ENCODE measurements at places on chromosomes 1 and 21.

GRCh38 chr1:168110896-168111545, 25.7 kb downstream of the GPR161 start:
- no peak for DNase-seq

- no peak for DNase-seq
These were observed 481.2 kb downstream of the COL11A1 start for GRCh38 chr1:102627145-102627544.

DNA sequence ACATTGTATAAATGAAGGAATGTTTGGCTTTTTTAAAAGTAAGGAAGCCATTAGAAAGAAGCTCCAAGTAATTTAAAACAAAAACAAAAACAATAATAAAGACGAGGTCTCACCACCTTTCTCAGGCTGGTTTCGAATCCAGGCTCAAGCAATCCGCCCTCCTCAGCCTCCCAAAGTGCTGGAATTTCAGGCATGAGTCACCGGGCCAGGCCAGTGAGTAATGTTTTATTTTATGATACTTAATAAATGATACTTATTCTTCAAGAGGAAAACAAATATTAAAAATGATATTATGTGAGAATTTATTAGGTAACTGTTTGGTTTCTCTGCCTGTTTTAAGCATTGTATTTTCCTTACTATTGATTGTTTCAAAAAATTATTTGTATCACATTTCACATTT, 201.4 kb upstream of the BRINP3 start:
- no peak for DNase-seq

GRCh38 chr1:108699375-108700332, 7.5 kb downstream of the PRPF38B start:
- DNase-seq = no peak

GRCh38 chr1:95017775-95018174, 55.0 kb downstream of the ALG14 start:
- DNase-seq = no peak

DNA sequence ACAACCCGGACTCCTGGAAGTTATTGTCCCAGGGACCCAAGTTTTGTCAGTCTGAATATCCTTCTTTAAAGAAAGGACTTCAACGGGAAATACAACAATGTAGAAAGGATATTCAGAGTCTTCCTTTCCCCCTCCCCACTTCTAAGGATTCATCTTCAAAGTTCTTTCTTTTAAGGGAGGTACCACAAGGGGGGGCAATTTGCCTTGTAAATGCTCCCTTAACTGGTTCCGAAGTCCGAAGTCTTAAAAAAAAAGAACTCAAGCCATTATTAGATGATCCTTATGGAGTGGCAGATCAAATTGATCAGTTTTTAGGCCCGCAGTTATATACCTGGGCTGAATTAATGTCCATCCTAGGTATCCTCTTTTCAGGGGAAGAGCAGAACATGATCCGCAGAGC, 47.0 kb downstream of the SERINC2 start:
- DNase-seq = no peak

GRCh38 chr1:84077476-84078107, 66.5 kb upstream of the PRKACB start:
- DNase-seq = peak; percentile 82

GRCh38 chr1:167751676-167752075, 29.9 kb downstream of the MPZL1 start:
- DNase-seq = no peak

DNA sequence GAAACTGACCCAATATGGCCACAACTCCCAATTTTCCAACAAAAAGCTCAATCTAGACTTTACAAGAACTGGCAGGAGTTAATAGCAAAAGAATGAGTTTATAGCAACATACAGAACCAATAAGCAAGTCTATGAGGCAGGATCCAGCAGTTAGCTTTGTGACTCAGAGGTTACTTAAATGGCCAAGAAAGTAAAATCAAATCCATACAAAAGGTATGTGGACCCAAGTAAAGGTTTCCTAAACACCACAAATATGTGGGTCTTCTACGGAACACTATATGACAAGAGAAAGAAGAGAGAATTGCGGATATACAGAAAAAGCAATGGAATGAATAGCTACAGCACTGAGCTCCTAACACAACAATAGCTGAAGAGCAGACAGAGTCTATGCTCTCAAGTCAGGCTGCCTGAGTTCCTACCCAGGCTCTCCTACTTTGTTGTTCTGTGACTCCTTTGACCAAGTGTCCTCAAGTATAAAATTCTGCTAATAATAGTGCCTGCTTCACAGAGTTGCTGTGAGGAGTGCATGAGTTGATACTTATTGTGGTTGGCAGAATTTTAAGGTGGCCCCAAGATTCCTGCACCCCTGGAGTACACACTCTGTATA, 204.3 kb downstream of the SMYD3 start:
- DNase-seq = no peak

DNA sequence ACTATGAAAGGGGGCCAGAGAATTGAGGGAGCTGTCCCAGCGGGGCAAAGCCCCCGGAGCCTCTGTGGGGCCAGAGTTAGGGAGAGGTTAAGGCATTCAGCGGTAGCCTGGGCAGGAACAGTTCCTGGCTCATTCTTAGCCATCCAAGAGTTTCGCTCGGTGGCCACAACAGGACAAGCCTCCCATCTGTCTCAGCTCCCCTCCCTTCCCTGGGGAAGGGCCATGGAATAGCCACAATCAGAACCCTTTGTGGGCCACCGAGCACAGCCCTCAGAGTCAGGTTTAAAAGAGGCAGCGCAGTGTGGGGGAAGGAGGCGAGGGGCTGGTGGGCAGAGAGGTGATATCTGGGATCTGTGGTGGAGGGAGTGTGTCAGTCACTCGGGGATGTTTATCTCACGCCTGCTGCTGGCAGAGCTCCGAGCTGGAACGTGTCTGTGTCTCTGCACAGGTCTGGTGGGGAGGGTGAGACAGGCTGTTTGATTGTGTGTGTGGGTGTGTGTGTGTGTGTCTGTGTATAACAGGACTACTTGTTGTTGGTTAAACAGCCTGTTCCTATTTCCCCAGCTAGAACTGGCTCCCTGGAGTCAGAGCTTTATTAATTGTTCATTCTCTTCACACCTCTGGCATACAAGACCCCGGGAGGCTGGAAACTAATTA, 49.6 kb upstream of the GOLT1A start:
- DNase-seq = no peak

DNA sequence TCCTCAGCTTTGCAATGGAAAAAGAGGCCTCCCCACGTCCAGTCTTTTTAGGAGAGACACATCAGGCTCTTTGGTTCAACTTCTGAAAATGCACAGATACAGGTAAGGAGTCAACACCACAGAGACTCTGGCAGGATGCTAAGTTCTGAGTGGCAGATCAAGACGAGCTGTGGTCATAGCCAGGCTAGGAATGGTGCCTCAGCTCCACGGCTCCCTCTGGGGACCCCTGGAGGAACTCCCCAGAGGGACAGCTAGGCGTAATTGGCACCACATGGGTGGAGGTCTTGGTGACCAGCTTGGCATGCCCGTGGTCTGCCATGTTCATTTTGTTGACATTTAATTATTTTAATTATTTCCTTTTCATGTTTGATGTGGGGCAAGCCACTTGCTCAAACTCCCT, 206.1 kb downstream of the KAZN start:
- no peak for DNase-seq

DNA sequence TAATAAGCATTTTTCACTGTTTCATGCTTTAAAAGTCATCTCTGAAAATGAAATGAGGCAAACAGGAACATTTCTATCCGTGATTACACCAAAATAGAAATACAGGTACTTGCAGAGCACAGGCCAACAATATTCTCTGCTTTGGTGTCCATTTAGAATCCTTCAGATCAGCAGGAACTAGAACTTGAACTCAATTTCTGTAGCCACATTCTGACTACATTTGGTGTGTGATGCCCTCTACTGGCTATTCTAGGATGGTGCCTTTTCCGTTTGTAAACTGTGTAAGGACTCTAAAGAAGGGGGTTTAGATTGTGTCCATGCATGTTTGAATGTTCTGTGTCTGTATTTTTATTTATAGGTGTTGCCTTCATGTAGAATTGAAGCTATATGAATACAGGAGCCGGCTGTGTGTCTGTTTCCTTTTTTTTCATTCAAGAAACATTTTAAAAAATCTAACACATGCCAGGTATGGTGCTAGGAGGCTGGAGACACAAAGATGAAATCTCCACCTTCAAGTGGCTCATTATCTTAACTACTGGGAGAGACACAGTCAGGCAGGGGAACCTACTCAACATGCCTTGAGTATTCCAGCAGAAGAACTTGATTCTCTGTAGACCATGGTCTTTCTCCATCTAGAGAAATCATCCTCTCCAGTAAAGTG, 7.6 kb upstream of the ZNF326 start:
- DNase-seq = peak; percentile 52

DNA sequence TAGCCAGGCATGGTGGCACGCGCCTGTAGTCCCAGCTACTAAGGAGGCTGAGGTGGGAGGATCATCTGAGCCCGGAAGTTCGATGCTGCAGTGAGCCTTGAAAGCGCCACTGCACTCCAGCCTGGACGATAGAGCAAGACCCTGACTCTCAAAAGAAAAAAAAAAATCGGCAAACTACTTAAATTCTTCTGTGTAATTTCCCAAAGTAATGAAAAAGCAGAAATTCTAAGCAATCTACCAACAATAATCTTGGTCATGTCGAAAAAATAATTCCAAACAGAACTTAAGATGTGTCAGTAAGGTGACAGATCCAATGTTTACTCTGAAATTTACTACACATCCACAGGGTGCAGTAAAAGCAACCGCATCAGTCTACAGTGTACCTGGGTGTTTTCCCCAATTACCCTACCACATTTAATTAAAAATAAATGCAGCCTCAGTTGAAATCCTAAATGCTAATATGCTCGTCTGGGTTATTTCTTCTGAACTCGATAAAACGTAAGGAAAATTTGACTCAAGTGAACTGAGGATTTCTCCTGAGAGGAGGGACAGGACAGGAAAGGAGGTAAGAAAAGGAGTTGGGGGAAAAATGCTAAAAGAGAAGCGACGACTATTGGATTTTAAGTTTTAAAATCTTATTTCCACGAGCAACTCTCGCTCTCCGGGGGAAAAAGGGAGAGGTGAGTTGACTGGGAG, 801 bp downstream of the EPRS1 start:
- no peak for DNase-seq

DNA sequence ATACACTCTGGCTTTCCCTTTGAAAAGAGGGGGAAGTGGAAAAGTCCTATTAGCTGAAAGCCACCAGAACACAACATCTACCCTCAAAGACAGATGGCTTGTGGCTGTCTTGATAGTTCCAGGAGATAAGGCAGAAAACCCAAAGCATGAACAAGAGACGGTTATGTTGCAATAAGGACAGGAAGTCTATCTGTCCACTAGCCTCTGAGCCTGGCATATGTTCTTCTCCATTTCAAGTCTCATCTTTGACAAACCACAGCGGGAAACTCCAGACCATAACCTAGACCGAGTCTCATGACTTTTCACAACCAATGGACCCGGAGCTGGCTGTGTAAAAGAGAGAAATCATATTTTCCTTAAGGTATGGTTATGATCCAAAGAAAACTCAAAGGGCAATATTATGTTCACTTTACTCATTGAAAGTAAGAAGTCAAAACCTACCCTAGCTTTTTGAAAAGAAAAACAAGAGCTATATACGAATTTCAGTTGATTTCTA, 33.8 kb downstream of the DUSP10 start:
- no peak for DNase-seq

DNA sequence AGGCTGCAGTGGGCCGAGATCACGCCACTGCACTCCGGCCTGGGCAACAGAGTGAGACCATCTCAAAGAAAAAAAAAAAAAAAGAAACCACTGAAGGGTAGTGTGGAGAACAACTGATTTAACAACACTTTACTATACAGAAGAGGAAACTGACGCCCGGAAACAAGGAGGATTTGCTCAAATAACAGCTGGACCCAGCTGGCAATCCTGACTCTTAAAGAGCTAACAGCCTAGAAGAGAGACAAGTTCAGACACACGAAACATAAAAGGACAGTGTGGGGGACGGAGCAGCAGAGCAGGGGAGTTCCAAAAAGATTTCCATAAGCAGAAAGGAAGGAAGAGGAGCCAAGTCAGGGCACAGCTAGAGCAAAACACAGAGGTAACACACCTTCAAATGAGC, 4.4 kb downstream of the ECHDC2 start:
- no peak for DNase-seq

DNA sequence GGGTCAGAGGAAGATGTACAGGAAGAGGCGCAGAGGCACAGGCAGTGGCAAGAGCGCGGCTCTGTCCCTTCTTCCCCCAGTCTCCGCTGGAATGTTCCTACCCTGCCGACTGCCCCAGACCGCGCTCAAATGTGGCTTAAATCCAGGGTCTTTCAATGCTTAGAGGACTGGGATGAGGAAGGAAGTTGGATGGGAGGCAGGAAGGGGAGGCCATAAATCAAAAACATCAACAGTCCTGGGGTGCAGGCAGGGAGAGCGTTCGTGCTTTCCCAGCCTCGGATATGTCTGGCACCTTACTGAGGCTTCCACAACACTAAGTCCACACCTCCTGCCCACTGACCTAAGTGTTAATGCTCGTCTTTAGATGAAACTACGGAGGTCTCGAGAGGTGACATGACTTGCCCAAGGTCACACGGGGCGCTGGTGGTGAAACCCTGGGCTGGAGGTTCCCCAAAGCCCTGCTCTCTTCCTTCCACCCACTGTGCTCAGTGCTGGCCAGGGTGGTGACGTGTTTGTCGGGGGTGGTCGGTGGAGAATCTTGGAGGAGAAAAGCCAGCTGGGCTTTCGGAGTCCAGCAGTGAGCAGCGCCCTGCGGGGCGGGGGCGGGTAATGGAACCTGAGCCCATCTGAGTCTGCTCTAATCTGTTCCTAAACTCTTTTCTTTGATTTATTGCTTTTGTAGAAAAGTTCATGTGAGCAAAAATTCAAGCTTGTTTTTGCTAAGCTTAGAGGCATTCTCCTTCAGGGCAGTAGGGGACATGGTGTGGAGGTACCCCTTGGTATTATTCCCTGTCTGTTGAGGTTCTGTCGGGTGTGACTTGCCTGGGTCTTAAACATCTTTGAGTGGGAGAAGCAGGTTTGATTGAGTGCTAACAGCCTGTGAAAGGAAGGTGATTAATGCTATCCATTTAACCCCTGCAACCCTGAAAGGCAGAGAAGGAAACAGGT, 708 bp downstream of the CDA start:
- DNase-seq = no peak

- DNase-seq = no peak
These were observed 48.9 kb upstream of the TADA1 start for GRCh38 chr1:166924823-166925541.

GRCh38 chr1:78722947-78723346, 73.3 kb downstream of the IFI44 start:
- no peak for DNase-seq

GRCh38 chr1:206540044-206540780, 32.9 kb downstream of the RASSF5 start:
- DNase-seq = no peak

- no peak for DNase-seq
These were observed 4.1 kb downstream of the CNN3 start for GRCh38 chr1:94922761-94923331.

GRCh38 chr1:8969937-8970336, 24.3 kb downstream of the CA6 start:
- DNase-seq = no peak

Data from activated CD8-positive, alpha-beta memory T cell treated with anti-CD3 and anti-CD28 coated beads, Interleukin-2, amount 50 U/mL, for 4 hours (primary cell).